NCI-H146 (cell line): ENCODE measurements at places on chromosomes 3 and 15.

GRCh38 chr3:152352554-152352953, 83.8 kb downstream of the MBNL1 start:
- DNase-seq = no peak

DNA sequence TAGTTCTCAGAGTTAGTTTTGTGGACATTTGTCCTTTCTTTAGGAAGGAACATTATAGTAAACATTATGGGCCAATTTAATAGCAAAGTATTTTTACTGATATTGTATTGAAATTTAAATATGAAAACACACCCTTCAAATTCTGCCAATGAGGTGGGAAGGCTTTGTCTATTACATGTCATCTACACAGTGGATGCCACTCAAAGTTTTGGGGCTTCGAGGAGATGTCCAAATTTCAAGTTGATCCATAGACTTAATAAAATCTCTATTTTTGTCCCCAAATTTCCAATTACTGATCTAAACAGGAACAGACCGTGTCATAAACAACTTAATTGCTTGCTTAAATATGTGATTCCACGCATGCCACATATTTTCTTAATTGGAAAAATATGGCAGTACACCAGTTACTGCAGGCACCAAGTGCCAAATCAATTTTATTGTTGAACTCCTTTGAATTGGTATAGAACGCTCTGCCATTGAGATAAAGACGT, 1.7 kb downstream of the SHOX2 start:
- no peak for DNase-seq

- DNase-seq = no peak
These were observed 984 bp upstream of the SMARCC1 start for GRCh38 chr3:47782446-47783308.

DNA sequence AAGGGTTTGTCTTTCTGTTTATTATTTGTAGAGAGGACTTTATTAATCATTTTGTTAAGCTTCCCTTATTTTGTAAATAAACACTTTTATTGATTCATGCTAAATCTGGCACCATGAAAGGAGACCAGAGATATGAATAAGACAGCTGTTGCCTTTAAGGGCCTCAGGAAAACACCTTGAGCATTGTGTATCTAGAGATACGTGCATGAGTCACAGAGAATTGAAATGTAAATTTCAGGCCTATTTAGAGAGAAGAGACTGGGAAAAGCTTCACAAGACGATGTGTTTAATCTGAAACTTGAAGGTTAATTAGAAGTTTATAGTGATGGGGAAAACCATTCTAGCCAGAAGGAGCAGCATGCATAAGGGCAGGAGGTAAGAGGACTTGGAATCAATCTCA, 28.6 kb upstream of the UTS2B start:
- DNase-seq = no peak

DNA sequence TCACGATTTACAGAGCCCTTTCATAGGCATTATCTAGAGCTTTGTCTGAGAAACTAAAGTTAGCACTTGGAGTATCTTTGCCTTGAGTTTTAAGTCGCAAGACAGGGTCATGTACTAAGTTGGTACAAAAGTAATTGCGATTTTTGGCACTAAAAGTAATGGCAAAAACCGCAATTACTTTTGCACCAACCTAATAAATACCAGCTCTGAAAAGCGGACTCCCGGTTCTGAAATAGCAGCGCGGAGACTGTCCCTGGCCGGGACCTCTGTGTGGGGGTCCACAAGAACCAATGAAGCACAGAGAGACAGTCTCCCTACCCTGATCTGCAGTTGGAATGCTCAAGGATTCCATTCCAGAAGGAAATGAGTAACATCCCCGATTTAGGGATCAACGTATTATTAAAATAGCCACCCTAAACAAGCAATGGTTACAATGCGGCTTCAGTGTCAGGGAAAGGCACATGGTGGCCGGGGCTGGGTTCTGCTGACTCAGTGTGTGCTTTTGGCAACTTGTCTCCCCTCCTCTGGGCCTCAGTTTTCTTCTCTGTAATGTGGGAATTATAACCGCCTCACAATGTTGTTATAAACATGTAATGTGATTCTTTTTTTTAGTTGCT, 150.3 kb upstream of the MCTP2 start:
- DNase-seq = no peak

GRCh38 chr3:13368834-13369233, 51.3 kb downstream of the NUP210 start:
- DNase-seq = no peak

- no peak for DNase-seq
These were observed 210.7 kb downstream of the ZNF385D start for GRCh38 chr3:21540265-21540664.

DNA sequence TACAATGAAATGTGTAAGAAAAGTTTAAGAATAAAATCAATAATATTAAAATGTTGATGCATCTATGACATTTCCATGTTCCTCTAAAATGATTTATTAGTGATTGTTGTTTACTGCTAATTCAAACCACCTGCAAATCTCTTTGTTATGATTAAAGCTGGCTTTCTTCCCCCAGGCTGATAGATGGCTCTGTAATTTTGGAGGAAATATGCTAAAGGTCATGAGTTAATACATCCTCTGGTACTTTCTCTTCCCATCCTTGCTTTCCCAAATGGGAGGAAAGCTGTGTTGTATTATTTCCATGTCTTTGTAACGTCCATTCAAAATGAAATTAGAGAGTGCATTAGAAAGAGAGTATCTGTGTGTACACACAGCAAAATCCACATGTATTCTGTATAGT, 139.5 kb upstream of the TMCO5A start:
- no peak for DNase-seq

GRCh38 chr3:123682781-123683504, 98.1 kb upstream of the HACD2 start:
- no peak for DNase-seq

DNA sequence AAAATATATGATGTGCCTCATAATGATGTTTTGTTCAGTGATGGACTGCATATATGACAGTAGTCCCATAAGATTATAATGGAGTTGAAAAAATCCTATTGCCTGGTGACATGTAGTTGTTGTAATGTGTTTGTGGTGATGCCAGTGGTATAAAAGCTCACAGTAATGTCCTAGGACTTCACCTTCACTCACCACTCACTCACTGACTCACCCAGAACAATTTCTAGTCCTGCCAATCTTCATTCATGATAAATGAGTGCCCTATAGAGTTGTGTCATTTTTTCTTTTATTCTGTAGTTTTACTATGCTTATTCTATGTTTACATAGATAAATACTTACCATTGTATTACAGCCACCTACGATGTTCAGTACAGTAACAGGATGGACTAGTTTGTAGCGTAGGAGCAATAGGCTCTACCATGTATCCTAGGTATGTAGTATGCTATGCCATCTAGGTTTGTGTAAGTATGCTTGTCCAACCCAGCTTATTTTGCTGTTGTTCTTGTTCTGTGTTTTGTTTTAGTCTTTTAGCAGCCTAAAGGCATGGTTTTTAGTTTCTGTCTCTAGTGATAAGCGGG, 88.5 kb upstream of the LRRFIP2 start:
- DNase-seq = no peak

- DNase-seq = no peak
These were observed 580.9 kb downstream of the EDEM1 start for GRCh38 chr3:5768281-5768945.

- DNase-seq = no peak
These were observed 87.5 kb downstream of the MINAR1 start for GRCh38 chr15:79519628-79520027.

DNA sequence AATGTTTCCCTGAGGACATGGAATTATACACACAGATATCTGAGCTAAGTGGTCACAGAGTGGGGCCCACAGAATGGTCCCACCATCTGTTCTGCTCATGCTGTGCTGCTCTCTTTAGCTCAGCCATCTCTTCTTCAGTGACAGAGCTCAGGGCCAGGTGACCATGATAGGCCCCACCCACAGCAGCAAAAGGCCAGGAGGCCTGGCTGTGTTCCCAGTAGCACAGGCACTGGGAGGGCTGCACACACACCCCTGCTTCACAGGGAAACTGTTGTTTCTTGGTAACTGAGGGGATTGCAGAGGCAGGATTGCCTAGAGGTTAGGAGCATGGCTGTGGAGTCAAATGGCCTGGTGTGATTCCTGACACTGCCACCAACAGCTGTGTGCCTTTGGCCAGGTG, 4.8 kb upstream of the FBXW12 start:
- peak; percentile 57 for DNase-seq

DNA sequence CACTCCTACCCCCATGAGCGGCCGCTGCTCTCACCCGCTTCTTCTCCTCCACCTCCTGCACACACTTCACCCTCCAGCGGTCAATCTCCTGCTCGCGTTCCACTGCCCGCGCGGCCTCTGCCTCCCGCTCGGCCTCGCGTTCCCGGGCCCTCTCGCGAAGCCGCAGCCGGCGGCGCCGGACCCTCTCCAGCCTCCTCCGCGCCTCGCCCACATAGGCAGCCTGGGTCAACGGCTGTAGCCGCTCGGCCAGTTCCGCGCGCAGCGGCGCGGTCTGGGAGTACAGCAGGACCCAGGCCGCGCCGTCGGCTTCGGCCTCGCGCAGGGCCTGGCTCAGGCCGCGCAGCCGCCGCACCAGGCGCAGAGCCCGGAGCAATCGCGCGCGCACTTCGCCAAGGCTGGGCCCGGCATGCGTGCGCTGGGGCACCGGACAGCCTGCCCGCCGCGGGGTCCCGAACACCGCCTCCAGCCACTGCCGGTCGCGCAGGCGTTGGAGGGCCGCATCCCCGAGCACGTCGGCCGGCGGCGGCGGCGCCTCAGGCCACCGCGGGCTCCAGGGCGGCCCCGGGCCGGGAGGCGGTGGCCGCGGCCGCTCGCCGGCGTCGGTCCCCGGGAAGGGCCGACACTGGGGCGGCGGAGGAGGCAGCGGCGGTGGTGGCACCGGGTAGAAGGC, 595 bp downstream of the PDCD7 start:
- peak; percentile 43 for DNase-seq

- no peak for DNase-seq
These were observed 841.6 kb upstream of the DPPA4 start for GRCh38 chr3:110178965-110179364.

DNA sequence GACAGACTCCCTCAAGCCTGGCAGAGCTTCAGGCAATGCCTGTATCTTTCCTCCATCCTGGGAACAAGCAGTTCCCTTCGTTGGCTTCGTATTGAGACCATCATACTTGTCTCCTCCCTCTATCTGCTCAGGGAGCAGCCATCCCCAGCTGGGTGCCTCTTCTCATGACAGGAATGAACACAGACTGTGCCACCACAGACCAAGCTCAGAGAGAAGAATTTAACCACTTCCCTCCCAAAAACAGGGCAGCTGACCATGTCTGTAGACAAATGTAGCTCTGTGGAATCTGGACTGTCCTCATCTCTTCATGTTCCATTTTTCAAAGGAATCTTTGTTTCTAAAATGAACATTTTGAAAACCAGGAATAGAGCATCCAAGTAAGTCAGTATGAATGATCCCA, 245.4 kb downstream of the ERC2 start:
- no peak for DNase-seq

DNA sequence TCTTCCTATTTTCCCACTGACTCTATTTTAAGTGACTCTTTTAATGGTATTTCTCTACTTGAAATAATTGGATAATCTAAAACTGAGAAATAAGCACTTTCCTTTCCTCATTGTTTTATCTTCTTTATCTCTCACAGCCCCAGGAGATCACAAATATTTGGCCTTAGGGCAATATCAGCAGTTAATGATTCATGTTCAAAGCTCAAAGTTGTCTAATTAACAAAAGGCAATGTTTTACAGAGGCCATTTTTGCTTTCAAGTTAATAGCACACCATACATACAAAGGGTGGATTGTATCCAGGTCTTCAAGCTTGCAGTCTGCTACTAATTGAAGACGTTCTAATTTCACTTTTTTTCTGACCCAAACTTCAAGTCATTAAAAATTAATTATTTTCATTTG, 120.1 kb downstream of the LRRN1 start:
- peak; percentile 7 for DNase-seq

DNA sequence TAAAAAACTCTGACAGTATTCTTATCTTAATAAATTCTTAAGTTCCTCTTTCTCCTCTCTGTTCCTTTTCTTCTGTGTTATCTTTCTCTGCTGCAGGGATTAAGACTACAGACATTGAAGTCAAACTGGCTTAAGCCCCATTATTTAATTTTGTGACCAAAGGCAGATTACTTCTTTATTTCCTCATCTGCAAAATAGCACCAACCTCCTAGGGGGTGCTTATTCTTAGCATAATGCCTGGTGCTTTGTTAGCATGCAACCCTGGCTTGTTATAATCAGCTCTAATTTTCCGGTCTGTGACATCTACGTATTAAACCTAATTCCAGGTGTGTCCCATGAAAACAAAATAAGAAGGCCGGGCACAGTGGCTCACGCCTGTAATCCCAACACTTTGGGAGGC, 23.8 kb downstream of the SEMA6D start:
- peak; percentile 30 for DNase-seq

DNA sequence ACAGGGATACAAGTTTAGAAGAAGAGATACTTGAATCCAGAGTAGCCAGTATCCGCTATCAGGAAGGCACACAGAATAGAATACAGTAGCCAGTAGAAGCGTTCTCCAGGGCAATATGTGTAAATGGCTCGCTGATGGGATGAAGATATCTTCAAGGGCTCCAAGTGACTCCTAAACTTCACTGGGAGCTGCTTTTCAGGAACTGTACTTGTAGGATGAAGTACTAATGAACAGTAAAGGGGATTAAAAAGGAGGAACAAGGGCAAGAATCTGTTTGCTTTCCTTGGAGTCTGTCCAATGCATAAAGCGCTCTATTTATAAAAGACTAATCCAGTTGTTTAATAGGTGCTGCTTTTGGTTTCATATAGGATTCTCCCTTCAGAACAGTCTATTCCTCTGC, 78.4 kb downstream of the THRB start:
- DNase-seq = no peak

GRCh38 chr3:184556582-184557347, 4.8 kb upstream of the EPHB3 start:
- DNase-seq = no peak

DNA sequence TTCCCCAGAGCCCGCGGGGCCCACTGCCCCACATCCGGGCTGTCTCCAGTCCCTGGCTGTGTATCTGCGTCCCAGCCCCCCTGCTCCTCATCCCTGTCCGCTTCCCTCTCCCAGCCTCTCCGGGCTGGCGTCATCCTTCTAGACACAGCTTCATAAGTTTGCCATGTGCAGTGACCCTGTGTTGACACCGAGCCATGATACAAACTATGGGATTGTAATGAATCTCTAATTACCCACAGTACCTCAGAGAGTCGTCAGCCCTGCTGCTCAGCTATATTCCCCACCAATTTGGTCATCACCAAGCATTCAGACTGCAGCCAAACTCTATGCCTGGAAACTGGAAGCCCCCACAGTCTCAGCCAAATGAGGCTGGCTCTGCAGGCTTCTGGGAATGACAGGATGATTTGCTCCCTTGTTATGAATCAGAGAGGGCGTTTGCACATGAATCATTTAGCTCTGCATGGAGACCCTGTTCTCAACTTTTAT, 466.1 kb upstream of the ATP11B start:
- no peak for DNase-seq

- no peak for DNase-seq
These were observed 108.7 kb downstream of the P2RY1 start for GRCh38 chr3:152943645-152944044.
